ENCODE measurements at places on chromosomes 6 and 20.

- DNase-seq = no peak
These were observed 23.1 kb downstream of the UBE3D start for GRCh38 chr6:83042467-83043053.

- no peak for DNase-seq
These were observed 126.6 kb downstream of the ADAT2 start for GRCh38 chr6:143323729-143324470.

DNA sequence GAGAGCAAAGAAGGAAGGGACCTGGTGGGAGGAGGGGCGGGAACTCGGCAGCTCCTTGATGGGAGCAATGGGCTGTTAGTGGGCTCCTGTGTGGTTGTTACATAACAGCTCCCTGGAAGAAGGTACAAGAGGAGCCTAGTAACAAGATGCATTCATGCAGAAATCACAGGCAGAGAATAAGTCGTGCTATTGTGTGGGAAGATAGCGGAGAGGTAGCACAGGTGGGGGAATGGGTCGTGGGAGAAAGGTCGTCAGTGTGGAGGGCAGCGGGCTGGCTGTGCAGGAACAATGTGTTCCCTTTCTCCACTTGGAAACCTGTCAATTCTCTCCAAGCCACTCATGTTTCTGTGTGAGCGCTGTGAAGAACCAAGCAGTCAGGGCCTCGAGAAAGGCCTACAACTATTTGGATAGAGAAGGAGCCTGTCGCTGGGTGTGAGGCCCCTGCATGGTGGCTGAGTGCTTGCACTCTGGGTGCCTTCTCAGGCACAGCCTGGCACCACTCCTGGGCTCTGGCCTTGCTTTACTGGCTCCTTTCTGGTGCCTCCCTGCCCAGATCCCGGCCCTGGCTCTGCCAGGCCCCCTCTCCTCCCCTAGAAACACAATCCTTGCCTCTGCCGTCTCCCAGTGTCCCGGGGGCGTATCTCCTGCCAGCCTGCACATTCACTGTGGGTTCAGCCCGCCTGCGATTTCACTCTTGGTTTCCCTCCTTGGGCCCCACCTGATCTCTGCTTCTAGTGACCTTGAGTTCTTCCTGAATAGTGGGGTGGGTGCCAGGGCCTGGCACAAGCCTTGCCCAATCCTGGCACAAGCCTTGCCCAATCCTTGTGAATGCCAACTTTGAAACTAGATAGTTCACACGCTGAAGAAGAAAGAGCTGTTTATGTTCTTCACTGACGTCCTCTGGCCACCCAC, 7.4 kb upstream of the FGD2 start:
- DNase-seq = no peak

DNA sequence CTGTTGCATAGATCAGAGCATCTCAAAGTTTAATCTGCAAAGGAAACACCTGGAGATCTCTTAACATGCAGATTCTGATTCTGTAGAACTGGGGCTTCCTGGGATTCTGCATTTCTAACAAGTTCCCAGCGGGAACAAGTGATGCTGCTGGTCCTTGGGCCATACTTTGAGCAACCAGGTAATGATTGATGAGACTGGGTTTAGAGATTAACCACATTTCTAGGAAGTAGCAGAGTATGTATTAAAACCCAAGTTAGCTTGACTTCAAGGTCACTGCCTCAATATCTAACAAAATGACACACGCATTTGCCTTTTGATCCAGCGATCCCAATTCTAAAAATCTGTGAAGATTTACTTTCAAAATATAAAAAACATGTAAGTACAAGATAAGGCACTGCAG, 83.0 kb upstream of the DTNBP1 start:
- no peak for DNase-seq

GRCh38 chr20:63533388-63533787, 3.8 kb downstream of the PTK6 start:
- DNase-seq = no peak

DNA sequence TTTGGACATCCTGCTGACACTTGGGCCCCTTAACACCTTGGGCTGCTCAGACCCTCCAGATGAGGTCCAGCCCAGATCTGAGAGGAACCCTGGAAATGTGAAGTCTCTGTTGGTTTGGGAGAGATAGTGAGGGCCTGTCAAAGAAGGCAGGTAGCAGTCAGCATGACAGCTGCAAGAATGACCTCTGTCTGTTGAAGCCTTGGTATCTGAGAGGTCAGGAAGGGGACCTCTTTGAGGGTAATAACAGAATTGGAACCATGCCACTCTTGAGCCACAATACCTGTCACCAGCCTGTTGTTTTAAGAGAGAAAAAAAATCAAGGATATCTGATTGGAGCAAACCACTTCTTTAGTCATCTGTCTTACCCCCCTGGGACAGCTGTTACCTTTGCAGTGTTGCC, 4.2 kb downstream of the SYS1 start:
- no peak for DNase-seq

GRCh38 chr20:4681401-4681800, 40.3 kb upstream of the PRND start:
- DNase-seq = no peak

- no peak for DNase-seq
These were observed 2.4 kb upstream of the CDH4 start for GRCh38 chr20:61249626-61250025.

DNA sequence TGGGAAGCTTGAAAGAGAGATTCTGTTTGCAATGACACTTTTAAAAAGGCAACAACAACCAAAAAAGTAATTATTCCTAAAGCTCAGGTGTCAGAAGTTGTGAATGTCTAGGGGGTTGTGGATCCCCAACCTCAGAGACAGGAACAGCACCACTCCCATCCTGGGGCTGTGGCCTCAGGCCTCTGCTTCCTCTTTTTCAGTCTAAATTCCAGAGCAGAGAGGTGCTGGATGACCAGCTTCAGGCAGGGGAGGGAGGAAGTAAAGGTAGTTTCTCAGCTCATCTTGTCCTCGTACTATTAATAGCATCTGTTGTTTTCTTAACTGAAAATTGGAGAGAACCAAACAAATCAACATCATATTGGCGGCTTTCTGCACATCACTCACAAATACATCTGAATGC, 8.3 kb downstream of the NT5E start:
- DNase-seq = no peak

DNA sequence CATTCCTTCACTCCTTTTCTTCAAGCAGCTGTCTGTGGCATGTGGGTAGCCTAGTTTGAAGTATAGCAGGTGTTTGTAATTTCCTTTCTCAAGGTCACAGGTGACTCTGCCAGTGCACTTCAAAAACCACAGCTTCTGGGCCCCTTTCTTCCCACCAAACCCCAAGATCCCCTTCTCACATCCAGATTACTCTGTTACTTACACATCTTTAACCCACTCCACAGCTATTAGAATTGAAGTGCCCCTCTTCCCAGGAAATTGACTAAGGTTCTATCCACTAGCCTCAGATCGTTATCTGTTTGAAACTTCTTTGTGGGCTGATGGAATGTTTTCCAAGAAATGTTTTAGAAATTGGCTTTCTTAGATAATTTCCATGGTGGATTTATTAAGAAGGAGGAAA, 150.8 kb downstream of the AHI1 start:
- DNase-seq = no peak

- DNase-seq = no peak
These were observed 445.0 kb downstream of the CDH26 start for GRCh38 chr20:60403105-60403741.

- DNase-seq = no peak
These were observed 378.8 kb downstream of the CENPW start for GRCh38 chr6:126718600-126719327.

GRCh38 chr6:5498579-5498899, 237.2 kb downstream of the FARS2 start:
- DNase-seq = no peak

DNA sequence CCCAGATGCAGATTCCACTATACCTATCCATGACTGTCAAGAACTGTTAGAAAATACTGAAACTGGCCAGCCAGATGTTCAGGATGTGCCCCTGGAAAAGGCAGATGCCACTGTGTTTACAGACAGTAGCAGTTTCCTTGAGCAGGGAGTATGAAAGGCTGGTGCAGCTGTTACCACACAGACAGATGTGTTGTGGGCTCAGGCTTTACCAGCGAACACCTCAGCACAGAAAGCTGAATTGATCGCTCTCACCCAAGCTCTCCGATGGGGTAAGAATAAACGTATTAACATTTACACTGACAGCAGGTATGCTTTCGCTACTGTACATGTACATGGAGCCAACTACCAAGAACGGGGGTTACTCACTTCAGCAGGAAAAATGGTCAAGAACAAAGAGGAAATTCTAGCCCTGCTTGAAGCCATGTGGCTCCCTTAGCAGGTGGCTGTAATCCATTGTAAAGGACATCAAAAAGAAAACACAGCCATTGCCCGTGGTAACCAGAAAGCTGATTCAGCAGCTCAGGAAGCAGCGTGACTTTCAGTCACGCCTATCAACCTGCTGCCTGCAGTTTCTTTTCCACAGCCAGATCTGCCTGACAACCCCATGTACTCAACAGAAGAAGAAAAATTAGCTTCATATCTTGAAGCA, 459.7 kb upstream of the HTR1E start:
- no peak for DNase-seq

DNA sequence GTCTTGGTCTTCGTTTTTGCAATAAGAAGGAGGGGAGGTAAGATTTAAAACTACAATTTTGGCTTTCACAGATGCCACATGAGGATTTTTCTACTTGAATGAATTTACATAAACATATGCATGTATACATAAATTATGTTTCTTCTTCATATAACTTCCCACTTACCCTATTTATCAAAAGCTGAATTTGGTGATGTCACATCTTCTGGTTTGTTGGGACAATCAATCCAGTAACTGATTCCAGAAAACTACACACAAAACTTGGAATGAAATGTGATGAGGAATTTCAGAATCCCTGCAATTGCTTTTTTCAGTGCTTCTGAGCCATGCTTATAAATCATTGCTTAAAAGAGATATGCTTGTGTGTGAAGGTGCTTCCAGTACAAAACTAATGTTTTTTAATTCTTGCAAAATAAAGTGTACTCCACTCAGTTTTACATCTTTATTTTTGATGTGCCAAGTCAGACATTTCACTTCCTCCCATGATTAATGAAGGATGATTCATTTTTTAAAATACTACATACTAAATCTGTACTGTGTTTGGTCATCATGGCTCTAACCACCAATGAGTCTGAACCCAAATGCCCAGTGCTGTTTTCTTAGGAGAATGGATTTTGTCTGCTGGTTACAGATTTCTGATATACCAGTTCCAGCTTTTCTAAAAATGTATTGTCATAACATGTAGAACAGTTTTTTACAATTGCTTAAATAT, 32.1 kb upstream of the RIN2 start:
- DNase-seq = no peak

- DNase-seq = no peak
These were observed 141.3 kb downstream of the ADGRG6 start for GRCh38 chr6:142443102-142443501.

GRCh38 chr6:45514454-45515230, 136.9 kb upstream of the SUPT3H start:
- DNase-seq = no peak

DNA sequence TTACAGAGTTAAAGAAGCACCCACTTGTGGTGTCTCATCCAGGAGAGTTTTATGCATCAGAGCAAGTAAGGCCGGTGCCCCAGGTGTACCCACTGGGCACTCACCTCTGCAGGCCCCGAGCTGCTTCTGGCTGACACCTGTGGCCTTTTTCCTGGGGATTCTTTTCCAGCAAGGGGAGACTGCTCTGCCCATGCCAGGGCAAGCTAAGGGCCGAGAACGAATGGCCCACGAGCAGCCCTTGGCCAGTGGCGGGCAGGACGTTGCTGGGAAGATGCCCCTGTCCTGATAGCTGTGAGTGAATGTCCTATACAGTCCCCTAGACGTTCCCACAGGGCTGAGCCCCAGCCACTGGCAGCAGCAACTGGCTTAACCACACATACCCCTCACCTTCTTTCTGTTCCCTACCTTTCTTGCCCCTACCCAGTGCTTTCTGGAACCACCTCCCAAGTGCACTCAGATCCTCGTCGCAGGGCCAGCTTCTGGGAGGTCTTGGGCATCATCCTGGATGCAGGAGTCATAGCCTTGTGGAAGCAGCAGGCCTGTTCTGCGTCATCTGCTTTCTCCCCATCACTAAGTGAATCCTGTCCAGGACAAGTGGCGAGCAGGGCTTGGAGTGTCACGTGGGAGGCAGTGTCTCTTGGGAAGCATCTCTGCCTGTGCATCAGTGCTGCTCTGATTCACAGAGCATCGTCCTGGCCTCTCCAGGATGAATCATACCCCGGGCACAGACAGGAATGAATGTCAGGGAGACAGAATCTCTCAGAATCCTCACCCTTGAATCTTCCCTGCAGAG, 32.5 kb downstream of the SYNDIG1 start:
- no peak for DNase-seq

GRCh38 chr6:72636786-72637185, 14.9 kb downstream of the KCNQ5 start:
- no peak for DNase-seq

- no peak for DNase-seq
These were observed 14.2 kb upstream of the ENPP4 start for GRCh38 chr6:46115634-46116033.

DNA sequence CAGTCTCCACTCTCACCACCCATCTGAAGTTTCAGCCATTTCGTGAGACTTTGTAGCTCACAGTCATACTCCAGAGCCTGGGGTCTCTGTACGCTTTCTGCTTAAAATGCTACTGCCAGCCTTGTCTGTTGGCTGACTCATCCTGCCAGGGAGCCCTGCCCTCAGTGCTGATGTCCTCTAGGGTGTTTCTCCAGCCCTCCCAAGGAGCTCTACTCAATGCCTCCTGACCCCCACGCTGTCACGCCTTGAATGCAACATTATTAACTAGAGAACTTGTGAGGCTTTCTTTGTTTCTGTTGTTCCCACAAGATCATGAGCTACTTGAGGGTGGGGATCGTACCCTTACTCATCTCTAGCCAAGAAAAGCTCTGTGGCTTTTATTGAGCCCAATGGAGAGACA, 20.1 kb downstream of the KIF16B start:
- DNase-seq = no peak

GRCh38 chr6:22892452-22892851, 323.1 kb downstream of the HDGFL1 start:
- DNase-seq = no peak

DNA sequence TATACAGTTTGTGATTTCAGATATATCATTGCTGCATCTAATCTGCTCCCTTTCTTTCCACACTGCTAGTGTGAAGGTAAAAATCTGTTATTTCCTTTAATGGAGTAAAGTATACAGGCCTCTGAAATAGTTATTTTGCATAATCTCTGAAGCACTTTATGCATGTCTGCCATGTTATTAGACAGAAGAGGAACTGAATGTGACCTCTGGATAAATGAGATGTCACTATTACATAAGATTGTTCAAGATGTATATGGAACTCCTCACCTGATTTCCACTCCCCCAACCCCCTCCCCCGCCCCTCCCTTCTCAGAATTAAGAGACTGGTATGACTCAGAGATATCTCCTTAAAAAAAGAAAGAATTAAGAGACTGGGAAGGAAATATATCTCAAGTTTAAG, 26.3 kb downstream of the SERINC1 start:
- no peak for DNase-seq
